Gastrocnemius medialis (tissue), 4 donors: ENCODE measurements at places on chromosomes 2 and 18. TPM values are rescaled to one million over a fixed set of nuclear protein-coding genes. Genes with fewer than 3 reads are reported as not detected.

DNA sequence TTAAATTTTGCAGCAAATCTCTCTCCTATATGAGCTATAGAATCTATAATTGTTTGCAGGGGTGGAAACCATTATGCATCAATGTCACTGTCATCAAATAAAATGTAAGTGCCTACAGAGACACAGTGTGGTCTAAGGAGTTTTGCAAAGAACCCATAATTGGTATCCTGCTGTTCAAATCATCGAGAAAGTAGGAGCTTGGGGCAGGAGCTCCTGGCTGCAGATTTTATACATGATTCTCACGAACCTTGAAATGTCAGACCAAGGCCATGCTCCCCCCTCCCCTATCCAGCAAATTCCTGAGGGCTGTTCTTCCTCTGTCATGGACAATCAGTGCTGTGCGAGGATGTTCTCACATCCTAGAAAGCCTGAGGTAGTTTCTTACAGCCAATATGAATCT lies 119.5 kb upstream of the CYRIA start:
- H3K4me1 ChIP-seq = no peaks in the 10 kb centered on the region
- no peaks in the 10 kb centered on the region for H3K27me3 ChIP-seq
- no peak overlapping the region for H3K4me3 ChIP-seq
- no peak overlapping the region for H3K27ac ChIP-seq
- H3K36me3 ChIP-seq = no peaks in the 10 kb centered on the region

- no peaks in the 10 kb centered on the region for H3K4me1 ChIP-seq
- H3K27ac ChIP-seq = no peak overlapping the region
- H3K36me3 ChIP-seq = no peaks in the 10 kb centered on the region
- no peak for DNase-seq
- no peak overlapping the region for H3K4me3 ChIP-seq
These were observed 219.0 kb upstream of the DSEL start for GRCh38 chr18:67735506-67735905.

GRCh38 chr2:157808421-157808820 lies 67.7 kb downstream of the ACVR1 start:
- peaks cover 64% of the 10 kb centered on the region for H3K4me1 ChIP-seq
- DNase-seq = peak; percentile 74
- H3K36me3 ChIP-seq = no peaks in the 10 kb centered on the region
- peak overlapping the region; percentile 52 for H3K27ac ChIP-seq
- H3K27me3 ChIP-seq = no peaks in the 10 kb centered on the region
- no peak overlapping the region for H3K4me3 ChIP-seq

DNA sequence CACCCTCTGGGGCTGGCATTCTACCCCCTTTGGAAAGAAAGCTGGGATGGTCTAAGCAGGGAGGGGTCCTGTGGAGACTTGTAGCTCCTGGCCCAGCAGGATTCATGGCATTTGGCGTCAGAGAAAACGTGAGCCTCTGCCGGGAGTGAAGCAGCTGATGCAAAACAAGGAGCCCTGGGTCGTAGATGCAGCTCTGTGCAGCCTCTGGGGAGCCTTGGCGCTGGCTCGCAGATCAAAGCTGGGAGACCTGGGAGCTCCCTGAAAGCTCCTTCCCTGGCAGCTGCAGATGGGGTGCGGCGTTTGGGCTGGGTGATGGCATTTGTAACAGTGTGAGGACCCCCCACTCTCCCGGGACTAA lies 148.3 kb downstream of the KLHL29 start:
- no peaks in the 10 kb centered on the region for H3K4me1 ChIP-seq
- H3K4me3 ChIP-seq = no peak overlapping the region
- H3K36me3 ChIP-seq = no peaks in the 10 kb centered on the region
- DNase-seq = no peak

DNA sequence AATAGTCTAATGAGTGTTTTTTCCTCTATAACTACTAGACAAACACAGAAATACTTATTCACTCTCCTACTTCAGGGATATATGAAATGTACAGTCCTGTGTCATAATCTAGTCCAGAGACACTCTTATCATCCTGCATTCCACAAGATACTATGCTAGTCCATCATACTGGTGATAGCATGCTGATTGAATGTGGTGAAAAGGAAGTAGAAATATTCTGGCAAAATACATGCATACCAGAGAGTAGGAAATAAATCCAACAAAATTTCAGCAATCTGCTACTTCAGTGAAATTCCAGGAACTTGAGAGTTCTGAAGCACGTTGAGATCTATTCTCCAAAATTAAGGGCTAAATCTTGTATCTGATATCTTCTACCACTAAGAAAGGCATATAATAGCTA lies 353.9 kb downstream of the PID1 start:
- no peak overlapping the region for H3K27ac ChIP-seq
- DNase-seq = no peak
- no peaks in the 10 kb centered on the region for H3K4me1 ChIP-seq
- no peak overlapping the region for H3K4me3 ChIP-seq

- H3K4me3 ChIP-seq = no peak overlapping the region
- H3K36me3 ChIP-seq = no peaks in the 10 kb centered on the region
- DNase-seq = no peak
- no peaks in the 10 kb centered on the region for H3K4me1 ChIP-seq
These were observed 123.2 kb downstream of the B3GNT2 start for GRCh38 chr2:62319070-62319469.

DNA sequence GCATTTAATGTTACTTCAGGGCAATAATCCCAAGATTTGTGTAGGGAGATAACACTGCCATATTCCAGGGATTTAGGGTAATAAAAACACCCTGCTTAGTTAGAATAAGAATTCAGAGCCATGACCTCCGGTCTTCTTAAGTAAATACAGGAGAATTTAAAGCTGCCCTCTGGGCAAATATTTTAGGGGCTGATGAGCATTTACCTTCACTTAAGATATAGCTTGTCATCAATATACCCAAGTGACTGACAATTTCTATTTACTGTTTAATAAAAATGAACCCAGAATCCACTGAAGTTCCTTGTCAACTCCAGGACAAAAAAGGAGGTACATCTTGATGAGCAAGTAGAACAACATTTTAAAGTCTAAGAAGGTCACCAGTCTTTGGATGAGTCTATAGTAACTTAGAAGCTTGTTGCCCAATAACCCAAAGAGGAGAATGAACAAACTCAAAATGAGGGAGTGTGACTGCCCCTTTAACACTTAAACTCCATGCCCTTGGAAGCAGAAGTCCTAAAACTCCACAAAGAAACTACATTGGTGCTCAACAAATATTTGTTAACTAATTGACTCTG lies 24.3 kb upstream of the IKZF2 start:
- no peak for DNase-seq
- no peaks in the 10 kb centered on the region for H3K27me3 ChIP-seq
- no peak overlapping the region for H3K4me3 ChIP-seq
- no peak overlapping the region for H3K27ac ChIP-seq

- no peaks in the 10 kb centered on the region for H3K4me1 ChIP-seq
- no peak for DNase-seq
- no peak overlapping the region for H3K4me3 ChIP-seq
- no peak overlapping the region for H3K27ac ChIP-seq
- H3K27me3 ChIP-seq = no peaks in the 10 kb centered on the region
These were observed 295.2 kb downstream of the NDUFA10 start for GRCh38 chr2:239729681-239730566.

- no peak for DNase-seq
- H3K27me3 ChIP-seq = no peaks in the 10 kb centered on the region
- H3K4me3 ChIP-seq = no peak overlapping the region
- H3K4me1 ChIP-seq = no peaks in the 10 kb centered on the region
- H3K27ac ChIP-seq = no peak overlapping the region
These were observed 1343.3 kb upstream of the TMEFF2 start for GRCh38 chr2:193538061-193538460.

DNA sequence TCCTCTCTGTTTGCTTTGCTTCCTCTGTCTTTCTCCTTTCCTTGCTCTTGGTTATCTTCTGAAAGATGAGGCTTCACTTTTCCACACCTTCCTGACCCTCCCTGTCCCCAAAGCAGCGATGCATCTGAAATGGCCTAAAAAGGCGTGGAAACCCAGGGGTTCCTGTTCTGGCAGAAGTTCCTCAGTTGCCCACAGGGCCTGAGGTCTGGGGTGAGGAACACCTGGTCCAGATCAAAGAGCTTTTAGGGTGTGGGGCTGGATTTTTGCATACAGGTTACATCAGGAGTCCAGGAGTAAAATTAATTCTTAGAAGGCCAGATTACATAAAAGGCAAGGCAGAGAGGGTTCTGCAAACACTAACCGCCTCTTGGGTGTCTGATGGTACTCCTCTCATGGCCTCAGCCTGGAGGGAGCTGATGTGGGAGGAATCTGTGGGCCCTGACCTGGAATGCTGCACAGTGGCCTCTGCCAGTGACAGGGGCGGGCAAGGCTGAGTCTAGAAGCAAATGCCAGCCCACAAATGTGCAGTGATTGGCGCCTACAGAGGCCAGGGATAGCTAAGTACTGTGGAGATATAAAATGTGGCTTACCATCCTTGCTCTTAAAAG lies 41.8 kb downstream of the INPP4A start:
- H3K27ac ChIP-seq = no peak overlapping the region
- DNase-seq = no peak
- H3K36me3 ChIP-seq = no peaks in the 10 kb centered on the region
- no peaks in the 10 kb centered on the region for H3K27me3 ChIP-seq
- H3K4me1 ChIP-seq = peaks cover 26% of the 10 kb centered on the region

- no peaks in the 10 kb centered on the region for H3K36me3 ChIP-seq
- DNase-seq = no peak
- H3K27me3 ChIP-seq = no peaks in the 10 kb centered on the region
- peak overlapping the region; percentile 85 for H3K27ac ChIP-seq
- H3K4me3 ChIP-seq = no peak overlapping the region
These were observed 26.6 kb upstream of the PAIP2B start for GRCh38 chr2:71253476-71253875.

GRCh38 chr2:101516823-101517690 lies 42.1 kb upstream of the RFX8 start:
- H3K4me1 ChIP-seq = no peaks in the 10 kb centered on the region
- no peak overlapping the region for H3K27ac ChIP-seq
- H3K27me3 ChIP-seq = no peaks in the 10 kb centered on the region
- no peak overlapping the region for H3K4me3 ChIP-seq

- peaks cover 9% of the 10 kb centered on the region for H3K4me1 ChIP-seq
- H3K36me3 ChIP-seq = no peaks in the 10 kb centered on the region
- H3K4me3 ChIP-seq = no peak overlapping the region
- no peak for DNase-seq
- no peaks in the 10 kb centered on the region for H3K27me3 ChIP-seq
- H3K27ac ChIP-seq = no peak overlapping the region
These were observed 220.3 kb downstream of the BCL2 start for GRCh38 chr18:63099091-63099840.

GRCh38 chr2:100250645-100251044 lies 71.7 kb downstream of the LONRF2 start:
- no peaks in the 10 kb centered on the region for H3K4me1 ChIP-seq
- no peak overlapping the region for H3K4me3 ChIP-seq
- DNase-seq = no peak
- no peaks in the 10 kb centered on the region for H3K27me3 ChIP-seq
- H3K27ac ChIP-seq = no peak overlapping the region
- no peaks in the 10 kb centered on the region for H3K36me3 ChIP-seq

GRCh38 chr2:237639052-237639835 lies 11.9 kb downstream of the LRRFIP1 start:
- DNase-seq = peak; percentile 56
- peak overlapping the region; percentile 93 for H3K27ac ChIP-seq
- H3K4me1 ChIP-seq = peaks cover 78% of the 10 kb centered on the region
- H3K36me3 ChIP-seq = no peaks in the 10 kb centered on the region

DNA sequence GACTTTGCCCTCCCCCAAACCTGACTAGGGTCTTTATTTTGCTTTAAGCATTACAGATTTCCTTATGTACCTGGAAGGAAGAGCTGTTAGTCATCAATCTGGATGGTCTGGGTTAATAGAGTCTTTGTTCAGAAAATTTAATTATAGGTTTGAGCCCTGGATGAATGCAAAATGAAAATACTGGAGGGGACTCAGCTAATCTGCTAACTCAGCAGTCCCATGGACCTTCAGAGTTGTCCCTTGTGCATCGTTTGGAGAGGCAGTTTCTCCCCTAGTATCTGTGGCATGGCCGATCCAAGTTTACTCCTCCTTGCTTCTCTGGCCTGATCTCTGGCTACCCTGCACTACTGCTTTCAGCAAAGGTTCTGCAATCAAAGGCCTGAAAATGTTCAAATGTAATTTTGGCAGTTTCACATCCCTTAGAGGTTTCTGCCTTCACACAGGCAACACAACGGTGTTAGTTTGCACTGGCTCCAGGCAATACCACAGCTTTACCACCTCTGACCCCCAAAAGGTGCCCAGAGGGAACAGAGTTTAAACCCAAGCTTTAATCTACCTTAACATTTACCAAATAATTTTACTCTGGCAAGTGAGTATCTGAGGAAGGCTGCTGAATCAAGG lies 134.3 kb downstream of the THADA start:
- H3K27ac ChIP-seq = peak overlapping the region; percentile 53
- no peak for DNase-seq
- no peaks in the 10 kb centered on the region for H3K36me3 ChIP-seq
- H3K4me3 ChIP-seq = no peak overlapping the region
- H3K27me3 ChIP-seq = no peaks in the 10 kb centered on the region

- H3K4me1 ChIP-seq = no peaks in the 10 kb centered on the region
- H3K36me3 ChIP-seq = no peaks in the 10 kb centered on the region
- DNase-seq = no peak
These were observed 362.4 kb upstream of the MEX3C start for GRCh38 chr18:51559902-51560287.

DNA sequence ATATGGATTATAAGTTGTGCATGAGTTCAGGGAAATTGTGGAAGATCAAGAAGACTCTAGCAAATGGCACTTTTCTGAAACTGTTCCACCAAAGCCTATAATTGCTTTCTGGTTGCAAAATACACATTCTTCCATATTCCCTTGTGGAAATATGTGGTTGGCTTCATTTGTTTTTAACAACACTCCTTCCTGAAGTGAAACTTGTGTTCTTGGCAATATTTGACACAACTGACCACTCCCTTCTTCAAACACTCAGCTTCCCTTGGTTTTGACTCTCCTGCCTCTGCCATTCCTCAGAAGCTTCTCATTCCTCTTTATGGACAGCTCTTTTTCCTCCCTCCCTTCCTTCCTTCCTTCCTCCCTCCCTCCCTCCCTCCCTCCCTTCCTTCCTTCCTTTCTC lies 192.3 kb downstream of the PMAIP1 start:
- H3K27ac ChIP-seq = no peak overlapping the region
- H3K4me1 ChIP-seq = no peaks in the 10 kb centered on the region
- H3K27me3 ChIP-seq = no peaks in the 10 kb centered on the region
- H3K4me3 ChIP-seq = no peak overlapping the region
- no peak for DNase-seq
- H3K36me3 ChIP-seq = no peaks in the 10 kb centered on the region

The MOGAT1 gene
- not detected for total RNA-seq

The ADCYAP1 gene
- total RNA-seq = not detected

The GREB1L gene
- total RNA-seq = 4.4 TPM

The HOXD12 gene
- not detected for total RNA-seq

The MROH2A gene
- total RNA-seq = not detected

The LIMS3 gene
- 11.0 TPM for total RNA-seq

The MSH6 gene
- total RNA-seq = 9.4 TPM

The GAL3ST2 gene
- total RNA-seq = 1.6 TPM

The LRP2 gene
- total RNA-seq = not detected

The SH3BP4 gene
- 36.9 TPM for total RNA-seq

The CCDC178 gene
- total RNA-seq = not detected
